Cerebellar nuclear complex (tissue), 1 donor: ENCODE measurements at places on chromosomes 4 and X.

DNA sequence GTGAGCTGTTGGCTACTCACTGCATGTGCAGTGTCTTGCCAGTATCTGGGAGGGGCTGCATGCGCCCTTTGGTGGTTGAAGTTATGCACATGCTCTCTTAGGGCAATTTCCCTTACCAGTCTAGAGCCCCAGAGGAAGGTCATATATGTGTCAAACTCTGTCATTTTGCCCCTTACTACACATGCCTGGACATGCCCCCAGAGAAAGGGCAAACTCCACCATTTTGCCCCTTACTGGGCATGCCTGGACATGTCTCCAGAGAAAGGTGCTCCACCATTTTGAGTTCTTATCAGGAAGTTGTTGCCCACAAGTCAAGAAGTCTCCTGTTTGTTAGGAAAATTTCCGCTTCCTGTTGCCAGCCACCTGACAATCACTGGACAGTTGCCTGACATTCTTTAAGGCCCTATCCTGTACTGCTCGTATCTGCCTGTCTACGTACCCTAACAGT is 56.4 kb upstream of the PLAC8 start:
- DNase-seq, result no peak

- DNase-seq, result no peak
Measured at GRCh38 chr4:133102612-133103409, 46.3 kb upstream of the PCDH10 start.

DNA sequence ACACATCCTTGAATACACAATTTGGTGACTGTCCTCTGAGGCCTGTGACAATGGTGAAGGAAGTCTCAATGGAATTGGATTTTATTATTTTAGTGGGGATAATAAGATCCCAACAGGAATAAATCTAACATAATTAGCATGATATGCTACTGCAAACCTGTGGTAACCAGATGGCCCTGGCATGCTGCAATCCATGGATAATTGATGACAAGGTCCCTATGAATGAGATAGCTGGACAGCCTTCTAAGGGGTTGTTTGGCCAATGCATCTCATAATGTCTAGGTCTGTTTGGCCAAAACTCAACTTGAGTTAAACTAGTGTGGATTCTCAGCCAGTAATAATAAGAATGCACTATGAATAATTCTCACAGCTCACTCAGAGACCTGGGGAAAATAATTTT is 145.3 kb upstream of the GALNTL6 start:
- DNase-seq, result no peak

GRCh38 chr4:34767407-34767806 is 1476.9 kb downstream of the ARAP2 start:
- no peak for DNase-seq

- DNase-seq, result no peak
Measured at GRCh38 chr4:78014889-78015886, 41.9 kb upstream of the FRAS1 start.

- no peak for DNase-seq
Measured at GRCh38 chr4:33746979-33747378, 2497.3 kb downstream of the ARAP2 start.

DNA sequence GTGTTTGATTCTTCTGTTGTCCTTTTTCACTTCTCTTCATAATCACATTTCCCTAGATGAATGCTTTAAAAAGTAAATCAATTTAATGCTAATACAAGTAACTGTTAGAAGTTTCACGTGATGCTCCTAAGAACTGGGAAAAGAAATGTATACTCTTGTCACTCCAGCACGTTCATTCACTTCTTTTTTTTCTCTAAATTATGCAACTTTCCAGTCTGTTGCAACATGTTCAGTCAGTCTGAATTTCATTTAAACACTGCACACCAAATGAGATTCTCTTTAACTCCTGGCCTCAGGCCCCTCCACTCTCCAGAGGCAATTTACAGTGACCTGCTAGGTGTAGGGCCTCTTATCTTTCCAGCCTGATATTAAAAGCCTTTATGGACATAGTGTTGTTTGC is 321.9 kb downstream of the HS3ST1 start:
- DNase-seq, result no peak
